ENCODE measurements at places on chromosomes 16 and 17.

GRCh38 chr17:81978524-81979298, 1.3 kb downstream of the ASPSCR1 start:
- no peak for DNase-seq

GRCh38 chr17:81885869-81886548, 5.4 kb downstream of the ALYREF start:
- no peak for DNase-seq

DNA sequence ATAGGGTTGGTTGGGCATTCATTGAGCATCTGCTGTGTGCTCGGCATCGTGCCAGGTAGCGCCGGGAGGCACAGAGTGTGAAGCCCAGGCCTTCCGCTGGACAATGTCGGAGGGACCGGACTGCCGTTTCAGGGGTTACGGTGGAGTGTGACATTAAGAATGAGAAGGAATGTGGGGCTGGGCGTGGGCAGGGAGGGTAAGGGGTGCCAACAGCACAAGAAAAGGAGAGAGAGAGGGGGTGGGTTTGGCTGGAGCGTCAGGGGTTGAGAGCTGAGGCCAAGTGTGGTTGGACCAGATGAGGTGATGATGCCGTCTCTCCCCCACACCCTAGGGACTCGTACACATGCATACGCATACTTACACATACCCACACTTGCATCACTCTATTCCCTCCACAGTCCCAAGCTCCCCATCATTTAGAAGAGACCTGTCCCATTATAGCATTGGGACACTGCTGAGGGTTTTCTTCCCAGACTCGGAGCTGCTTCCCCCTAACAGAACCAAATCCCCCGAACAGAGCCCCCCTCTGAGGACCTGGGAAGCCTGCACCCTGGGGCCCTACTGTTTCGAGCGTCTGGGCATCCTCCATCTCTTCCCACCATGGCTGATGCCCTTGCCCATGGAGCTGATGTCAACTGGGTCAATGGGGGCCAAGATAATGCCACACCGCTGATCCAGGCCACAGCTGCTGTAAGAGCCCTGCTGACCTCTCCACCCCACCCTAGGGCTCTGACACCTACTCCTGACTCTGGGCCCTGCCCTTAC, 3.3 kb upstream of the KCTD11 start:
- DNase-seq = peak; percentile 47

- DNase-seq = peak; percentile 66
Observed at GRCh38 chr16:67542464-67542863, 13.8 kb downstream of the RIPOR1 start.

All from IMR-90 (cell line).